ENCODE measurements at places on chromosomes 1 and 21.

- no peaks in the 10 kb centered on the region for H3K4me1 ChIP-seq
- no peak for DNase-seq
- H3K4me3 ChIP-seq, result no peak overlapping the region
- no peak overlapping the region for H3K27ac ChIP-seq
- peaks cover 10% of the 10 kb centered on the region for H3K27me3 ChIP-seq
These were observed 27.7 kb downstream of the TNFRSF9 start for GRCh38 chr1:7912743-7913557.

DNA sequence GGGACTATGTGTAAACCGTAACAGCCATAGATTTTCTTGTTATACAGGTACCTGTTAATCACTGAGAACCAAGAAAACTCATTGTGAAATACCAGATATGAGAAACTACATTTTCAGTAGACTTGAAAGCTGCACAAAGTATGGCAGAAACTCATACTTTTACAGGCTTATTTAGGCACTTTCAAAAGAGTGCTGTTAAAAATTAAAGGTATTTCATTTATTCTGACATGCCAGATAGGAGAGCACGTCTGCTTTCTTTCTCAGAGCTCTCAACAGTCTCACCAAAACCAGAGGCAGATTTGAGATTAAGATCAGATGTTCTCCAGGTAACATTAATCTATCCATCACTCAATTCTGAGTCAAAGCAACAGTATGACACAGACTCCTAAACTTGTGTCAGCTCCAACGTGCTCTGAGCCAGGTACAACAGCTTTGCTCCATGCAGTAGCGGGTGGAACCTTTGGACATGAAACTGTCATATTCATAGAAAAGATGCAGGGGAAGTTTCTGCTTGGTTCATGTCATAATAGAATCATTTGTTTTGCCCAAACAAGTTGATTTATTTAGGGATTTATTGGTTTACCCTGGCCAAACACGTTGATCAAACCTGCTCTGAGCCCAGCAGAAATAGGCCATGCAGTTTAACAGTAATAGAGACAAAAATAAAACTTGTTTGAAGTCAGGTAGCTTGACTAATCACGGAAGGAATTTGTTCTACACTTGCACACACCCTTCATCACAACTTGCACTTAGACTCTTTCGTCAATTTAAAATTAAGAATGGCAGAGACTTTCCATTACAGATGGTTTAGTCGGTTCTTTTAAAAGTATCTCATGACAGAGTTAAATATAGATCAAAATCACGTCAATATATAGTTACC, 20.8 kb upstream of the TSNAX start:
- no peak for DNase-seq
- H3K27ac ChIP-seq, result no peak overlapping the region
- no peak overlapping the region for H3K4me3 ChIP-seq
- H3K4me1 ChIP-seq, result no peaks in the 10 kb centered on the region
- H3K36me3 ChIP-seq, result no peaks in the 10 kb centered on the region

DNA sequence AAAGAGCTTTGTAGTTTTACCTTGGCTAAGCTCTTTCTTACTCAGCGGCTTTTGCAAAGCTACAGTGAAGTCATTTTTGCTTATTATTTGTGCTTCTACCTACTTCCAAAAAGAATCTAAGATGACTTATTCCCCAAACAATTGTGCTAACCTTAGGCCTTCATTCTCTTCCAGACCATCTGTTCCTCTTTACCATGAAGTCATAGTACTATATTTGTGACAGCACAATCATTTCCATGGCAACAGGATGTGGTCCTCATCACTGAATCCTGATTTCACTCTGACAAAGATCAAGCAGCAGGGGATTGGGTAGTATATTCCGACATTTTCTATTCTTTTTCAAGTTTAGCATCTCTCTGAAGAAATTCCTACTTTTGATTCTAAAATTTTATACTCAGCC, 24.8 kb upstream of the NMNAT2 start:
- DNase-seq, result no peak
- no peak overlapping the region for H3K27ac ChIP-seq

DNA sequence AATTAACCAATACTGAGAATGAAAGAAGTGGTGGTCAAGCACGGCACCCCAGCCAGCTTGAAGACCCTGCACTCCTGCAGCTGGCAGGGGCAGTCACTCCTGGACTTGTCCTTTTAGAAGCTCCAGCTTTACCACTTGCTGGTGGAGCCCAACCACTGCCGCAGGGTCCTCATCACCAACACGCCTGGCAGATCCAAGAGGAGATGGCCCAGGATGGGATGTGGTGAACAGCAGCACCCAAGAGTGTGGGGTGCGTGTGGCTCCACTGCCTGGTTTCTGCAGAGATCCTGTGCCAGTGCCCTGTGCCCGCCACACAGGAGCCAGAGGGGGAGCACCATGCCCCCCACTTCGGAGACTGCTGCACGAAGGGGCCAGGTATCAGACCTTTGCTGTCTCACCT, 13.5 kb downstream of the CR1L start:
- no peaks in the 10 kb centered on the region for H3K4me1 ChIP-seq
- no peak overlapping the region for H3K4me3 ChIP-seq
- no peak for DNase-seq
- H3K27ac ChIP-seq, result no peak overlapping the region
- H3K27me3 ChIP-seq, result no peaks in the 10 kb centered on the region

All from adrenal gland (tissue), 19 donors.